Hematopoietic multipotent progenitor cell treated with erythropoietin and hydrocortisone succinate and interleukin-3 and kit ligand, for 6 days (in vitro differentiated cells): ENCODE measurements at places on chromosomes 2 and 18.

DNA sequence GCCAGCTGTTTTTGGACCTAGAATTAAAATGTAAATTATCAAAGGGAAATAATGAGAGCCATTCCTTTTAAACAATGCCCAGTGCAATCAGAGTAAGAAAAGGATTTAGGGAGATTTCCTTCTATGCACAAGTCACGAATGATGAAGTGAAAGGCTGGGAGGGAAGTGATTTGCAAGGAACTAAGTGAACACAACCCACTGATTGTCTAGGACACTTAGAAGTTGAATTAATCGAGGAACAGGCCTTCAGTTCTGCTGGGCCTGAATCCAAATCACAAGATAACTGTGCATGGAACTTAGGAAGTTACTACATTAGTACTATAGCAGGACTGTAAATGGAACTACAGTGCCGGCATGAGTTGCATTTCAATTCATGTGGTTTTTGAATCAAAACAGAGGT is 17.7 kb downstream of the MAP2 start:
- DNase-seq: no peak

DNA sequence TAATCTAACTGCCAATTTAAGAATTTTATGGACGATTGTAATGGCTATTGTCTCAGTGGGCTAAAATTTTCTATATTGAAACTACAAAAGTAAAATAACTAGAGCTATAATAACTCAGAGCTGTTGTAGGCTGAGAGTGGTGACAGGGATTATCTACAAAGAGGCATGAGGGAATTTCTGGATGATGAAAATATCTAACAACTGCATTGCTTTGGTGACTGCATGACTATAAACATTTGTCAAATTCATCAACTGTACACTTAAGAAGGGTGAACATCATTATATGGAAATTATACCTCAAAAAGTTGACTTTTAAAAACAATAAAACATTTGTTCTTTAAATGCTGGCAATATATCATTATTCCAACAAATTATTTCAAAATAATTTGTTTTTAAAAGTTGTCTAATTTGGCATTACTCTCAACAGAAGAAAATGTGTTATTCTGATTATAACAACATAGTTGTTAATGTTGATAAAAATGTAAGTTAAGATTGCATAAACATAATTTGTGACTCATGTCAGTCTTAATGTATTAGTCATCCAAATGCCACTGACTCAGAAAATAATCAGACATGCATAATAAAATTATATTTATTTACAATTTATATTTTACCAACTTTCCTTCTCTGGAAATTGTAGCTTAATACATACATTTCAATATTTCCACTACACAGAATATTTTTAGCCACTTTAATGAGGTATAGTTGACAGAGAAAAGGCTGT is 865.1 kb upstream of the VRK2 start:
- no peak for DNase-seq

- DNase-seq: no peak
These were observed 17.3 kb downstream of the TWIST2 start for GRCh38 chr2:238865015-238865719.

DNA sequence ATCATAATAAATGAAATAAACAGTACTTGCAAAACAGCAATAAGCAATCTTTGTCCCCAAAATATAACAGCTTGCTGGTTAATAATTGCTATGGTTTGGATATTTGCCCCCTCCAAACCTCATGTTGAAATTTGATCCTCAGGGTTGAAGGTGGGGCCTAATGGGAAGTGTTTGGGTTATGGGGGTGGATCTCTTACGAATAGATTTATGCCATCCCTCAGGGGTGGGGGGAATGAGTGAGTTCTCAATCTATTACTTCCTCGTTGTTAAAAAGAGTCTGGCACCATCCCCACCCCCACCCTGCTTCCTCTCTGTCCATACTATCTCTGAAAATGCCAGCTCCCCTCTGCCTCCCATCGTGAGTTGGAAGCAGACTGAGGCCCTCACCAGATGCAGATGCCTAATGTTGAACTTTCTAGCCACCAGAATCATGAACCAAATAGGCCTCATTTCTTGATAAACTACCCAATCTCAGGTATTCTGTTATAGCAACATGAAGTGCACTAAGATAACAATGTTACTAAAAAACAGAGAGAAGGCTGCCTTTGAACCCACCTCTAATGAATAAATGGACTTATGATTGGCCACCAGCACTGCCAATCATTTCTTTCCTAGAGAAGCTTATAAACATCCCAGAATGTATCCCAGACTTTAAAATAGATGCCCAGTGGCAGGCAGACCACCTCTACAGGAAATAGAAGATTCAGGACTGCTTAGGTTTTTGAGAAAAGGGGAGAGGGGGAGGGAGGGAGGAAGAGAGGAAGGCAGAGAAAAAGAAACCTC is 90.1 kb downstream of the ALPK2 start:
- DNase-seq: no peak

GRCh38 chr2:20514596-20515269 is 67.9 kb downstream of the RHOB start:
- DNase-seq: no peak

- DNase-seq: no peak
These were observed 3.6 kb upstream of the TTC21B start for GRCh38 chr2:165957030-165957675.

- peak; percentile 77 for DNase-seq
These were observed 36.1 kb upstream of the MRPL33 start for GRCh38 chr2:27735263-27735904.
